ENCODE measurements at places on chromosomes 6 and 20.
A peak's percentile ranks its signal among the peaks of the same experiment; 100 is the strongest.

- DNase-seq: no peak
Observed at GRCh38 chr6:166633732-166634535, 6.9 kb upstream of the RPS6KA2 start.

GRCh38 chr6:1770968-1771723 is 161.4 kb downstream of the FOXC1 start:
- peak; percentile 20 for DNase-seq

DNA sequence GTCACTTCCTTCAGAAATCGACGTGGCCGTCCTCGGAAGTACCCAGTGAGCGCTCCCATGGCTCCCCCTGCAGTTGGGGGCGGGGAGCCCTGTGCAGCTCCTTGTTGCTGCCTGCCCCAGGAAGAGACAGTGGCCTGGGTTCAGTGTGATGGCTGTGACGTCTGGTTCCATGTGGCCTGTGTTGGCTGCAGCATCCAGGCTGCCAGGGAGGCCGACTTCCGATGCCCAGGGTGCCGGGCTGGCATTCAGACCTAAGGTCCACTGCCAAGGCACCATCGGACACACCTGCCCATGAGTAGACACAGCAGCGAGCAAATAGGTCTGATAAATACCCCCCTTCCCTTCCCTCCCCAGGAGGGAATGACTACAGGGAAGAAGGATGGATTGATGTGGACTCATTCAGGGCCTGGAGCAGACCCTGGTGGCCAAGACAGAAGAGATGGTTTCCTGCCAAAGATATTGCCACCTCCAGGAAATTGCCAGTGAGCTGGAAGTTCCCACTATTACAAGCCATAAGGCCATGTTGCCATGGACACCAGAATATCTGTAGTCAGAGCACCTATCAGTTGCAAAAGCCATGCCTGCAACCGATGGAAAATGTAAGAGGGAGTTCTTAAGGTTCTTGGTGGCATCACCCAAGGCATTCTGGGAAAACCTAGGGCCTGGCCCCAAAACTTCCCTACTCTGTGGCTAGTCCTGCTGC is 4.2 kb downstream of the TCF19 start:
- DNase-seq: no peak

DNA sequence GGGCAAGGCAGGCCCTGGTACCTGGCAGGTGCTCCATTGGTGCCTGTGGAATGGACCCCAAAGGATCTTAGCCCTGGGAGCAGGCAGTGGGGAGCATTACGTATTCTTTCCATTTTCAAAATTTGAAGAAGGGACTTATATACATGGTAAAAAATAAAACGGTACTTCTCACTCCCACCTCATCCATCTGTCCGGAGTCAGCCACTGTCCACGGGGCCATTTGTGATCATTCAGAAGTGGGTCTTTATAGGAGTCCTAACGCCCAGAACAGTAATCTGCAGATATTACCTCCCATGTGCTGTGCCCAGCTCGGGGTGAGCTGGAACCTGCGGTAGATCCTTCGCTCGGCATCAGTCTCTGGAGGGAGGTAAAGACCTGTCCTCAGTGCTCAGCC is 110.4 kb downstream of the SYCP2 start:
- DNase-seq: no peak

- no peak for DNase-seq
Observed at GRCh38 chr6:85126485-85127167, 323.3 kb upstream of the NT5E start.

DNA sequence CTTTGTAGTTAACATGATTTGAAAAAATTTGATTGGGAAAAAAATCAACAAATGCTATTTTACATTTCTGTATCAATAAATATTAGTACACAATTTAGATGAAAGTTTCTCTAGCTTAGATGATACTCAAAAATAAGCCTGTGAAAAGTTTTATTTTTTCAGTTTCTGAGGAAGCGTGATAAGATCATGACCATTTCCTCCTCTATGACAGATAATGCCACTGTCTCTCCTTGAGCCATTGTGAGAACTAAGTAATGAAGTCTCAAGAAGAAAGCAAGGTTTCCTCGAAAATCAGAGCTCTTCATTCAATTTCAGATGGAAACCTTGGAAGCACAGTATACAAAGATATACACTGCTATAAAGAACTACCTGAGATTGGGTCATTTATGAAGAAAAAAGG is 395.0 kb downstream of the HDGFL1 start:
- DNase-seq: no peak

- DNase-seq: no peak
Observed at GRCh38 chr6:132410830-132411229, 9.6 kb upstream of the MOXD1 start.

GRCh38 chr6:149160943-149161342 is 156.6 kb upstream of the TAB2 start:
- DNase-seq: no peak

GRCh38 chr6:140001005-140001404 is 626.6 kb upstream of the CITED2 start:
- no peak for DNase-seq

GRCh38 chr6:18100296-18100695 is 22.2 kb downstream of the NHLRC1 start:
- DNase-seq: no peak

DNA sequence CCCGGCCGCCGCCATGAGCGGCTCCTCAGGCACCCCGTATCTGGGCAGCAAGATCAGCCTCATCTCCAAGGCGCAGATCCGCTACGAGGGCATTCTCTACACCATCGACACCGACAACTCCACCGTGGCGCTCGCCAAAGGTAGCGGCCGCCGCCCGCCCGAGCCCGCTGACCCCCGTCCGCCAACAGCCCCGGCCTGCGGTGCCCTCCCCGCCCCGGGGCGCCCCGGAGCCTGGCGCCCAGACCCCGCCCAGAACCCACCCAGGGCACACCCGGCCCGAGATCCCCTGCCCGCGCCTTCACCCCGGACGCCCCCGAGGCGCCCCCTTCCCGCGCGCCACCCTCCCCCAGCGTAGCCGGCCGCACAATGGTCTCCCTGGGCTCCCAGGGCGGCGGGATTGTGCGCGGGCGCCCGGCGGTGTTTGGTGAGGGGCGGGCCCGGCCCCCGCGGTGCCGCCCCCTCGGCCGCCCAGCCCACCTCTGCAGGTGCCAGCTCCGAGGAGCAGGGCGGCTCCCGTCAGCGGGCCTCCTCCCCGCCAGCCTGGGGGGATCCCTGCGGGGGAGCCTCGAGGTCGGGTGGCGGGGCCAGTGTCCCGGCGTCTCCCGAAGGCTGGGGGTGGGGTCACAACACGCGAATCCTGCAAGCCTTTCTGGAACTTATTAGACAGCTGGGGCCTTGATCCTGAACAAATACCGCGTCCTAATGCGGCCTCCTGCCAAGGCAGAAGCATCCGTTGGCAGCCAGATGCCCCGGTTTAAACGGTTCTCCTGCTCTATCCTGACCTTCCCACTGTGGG is 577 bp downstream of the LSM14B start:
- DNase-seq: peak; percentile 73

GRCh38 chr6:154380741-154381140 is 24.1 kb upstream of the IPCEF1 start:
- DNase-seq: no peak

DNA sequence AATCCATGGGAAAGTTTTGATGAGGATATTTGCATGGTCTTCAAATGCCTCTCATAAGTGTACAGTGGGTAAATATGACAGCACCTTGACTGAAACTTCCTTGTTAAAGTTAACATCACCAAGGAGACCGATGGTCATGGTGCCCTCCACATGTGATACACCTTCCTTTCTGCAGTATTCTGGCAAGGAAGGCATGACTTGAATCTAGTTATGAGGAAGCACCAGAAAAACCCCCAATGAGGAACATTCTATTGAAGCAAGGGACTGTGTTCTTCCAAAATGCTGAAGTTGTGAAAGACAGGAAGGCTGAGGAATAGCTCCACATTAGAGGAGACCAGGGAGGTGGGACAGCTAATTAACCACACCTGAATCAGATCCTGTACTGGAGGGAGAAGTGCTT is 118.3 kb downstream of the SLC24A3 start:
- DNase-seq: no peak

- no peak for DNase-seq
Observed at GRCh38 chr6:80319196-80319595, 212.7 kb downstream of the BCKDHB start.

DNA sequence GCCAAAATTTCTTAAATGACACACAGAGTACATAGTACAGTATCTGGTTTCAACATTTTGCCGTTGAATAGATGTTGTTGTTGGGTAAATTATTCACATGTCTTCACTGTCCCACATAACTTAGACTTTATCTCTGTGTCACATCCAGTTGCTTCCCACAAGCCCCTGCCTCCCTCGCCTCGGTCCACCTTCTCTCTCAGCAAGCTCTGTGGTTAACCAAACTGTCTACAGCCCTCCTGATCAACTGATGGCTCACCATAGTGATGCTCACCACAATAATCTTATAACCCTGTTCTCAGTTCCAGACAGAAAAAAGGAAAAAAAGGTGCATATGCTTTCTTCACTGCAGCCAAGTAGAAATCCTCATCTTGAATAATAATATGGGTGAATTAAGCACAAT is 23.0 kb downstream of the IL17F start:
- DNase-seq: no peak

DNA sequence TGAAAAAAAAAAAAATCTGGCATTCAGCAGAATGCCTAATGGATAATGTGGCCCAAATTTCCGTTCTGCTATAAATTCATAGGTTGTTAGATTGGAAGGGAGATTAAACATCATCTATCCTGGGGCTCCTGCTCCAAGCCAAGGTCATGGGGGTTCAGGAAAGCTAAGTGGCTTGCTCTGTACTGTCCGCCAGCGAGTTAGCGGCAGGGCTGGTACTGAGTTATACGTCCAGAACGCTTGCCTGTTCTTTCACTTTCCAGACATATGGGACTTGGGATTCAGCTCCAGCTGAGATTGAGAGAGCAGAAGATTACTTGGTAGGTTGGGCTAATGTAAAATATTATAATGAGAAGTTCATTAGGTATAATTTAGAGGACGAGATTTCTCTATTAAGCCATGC is 858 bp downstream of the RWDD1 start:
- no peak for DNase-seq

DNA sequence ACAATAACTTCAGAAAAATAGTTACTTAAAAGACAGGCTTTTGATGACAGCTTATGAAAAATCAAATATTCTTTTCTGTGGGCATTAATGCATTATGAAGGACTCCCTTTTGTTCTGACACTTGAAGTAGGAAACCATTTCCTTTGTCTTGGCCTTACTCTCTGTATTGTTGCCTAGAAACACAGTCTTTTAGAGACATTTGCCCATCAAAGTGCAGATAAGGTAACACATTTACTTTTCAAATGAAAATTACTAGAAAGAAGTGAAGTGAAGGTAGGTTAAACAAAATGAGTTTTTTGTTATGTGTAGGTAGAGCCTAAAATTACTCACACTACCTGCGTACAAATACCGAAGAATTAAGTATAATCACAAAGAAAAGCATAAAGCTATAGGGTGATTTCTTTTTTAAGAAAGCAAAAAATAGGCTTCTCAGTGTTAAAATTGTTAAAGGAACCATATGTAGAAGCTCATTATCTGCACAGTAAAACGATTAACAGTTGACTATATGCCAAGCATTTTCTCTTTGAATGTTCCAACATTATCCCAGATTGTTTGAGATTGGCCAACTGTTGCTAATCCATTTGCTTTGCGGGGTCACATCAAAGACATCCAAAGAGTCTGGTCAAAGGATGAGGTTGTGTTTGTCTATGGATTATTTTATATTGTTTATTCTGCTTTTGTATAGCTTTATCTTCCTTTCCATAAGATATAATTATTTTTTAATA is 542.0 kb upstream of the RNF217 start:
- DNase-seq: no peak

DNA sequence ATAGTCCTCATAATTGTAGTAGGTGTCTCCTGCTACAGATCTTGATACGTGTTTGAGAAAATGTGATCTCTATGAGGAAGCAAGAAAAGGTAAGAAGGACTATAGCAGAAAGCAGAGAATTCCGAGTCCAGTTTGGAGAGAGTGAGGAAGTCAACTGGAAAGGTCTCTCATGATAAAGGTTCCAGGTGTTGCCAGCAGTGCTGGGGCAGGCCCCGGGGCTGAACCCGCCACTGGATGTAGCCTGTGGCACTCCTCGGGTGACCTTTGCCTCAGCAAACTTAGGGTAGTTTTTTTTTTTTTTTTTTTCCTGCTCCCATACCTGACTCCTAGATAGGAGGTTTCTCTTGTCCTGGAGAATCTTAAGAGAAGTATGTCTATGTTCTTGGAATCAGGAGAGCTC is 62.8 kb downstream of the FAM120B start:
- no peak for DNase-seq

- DNase-seq: no peak
Observed at GRCh38 chr6:129908356-129908755, 47.2 kb upstream of the TMEM244 start.

DNA sequence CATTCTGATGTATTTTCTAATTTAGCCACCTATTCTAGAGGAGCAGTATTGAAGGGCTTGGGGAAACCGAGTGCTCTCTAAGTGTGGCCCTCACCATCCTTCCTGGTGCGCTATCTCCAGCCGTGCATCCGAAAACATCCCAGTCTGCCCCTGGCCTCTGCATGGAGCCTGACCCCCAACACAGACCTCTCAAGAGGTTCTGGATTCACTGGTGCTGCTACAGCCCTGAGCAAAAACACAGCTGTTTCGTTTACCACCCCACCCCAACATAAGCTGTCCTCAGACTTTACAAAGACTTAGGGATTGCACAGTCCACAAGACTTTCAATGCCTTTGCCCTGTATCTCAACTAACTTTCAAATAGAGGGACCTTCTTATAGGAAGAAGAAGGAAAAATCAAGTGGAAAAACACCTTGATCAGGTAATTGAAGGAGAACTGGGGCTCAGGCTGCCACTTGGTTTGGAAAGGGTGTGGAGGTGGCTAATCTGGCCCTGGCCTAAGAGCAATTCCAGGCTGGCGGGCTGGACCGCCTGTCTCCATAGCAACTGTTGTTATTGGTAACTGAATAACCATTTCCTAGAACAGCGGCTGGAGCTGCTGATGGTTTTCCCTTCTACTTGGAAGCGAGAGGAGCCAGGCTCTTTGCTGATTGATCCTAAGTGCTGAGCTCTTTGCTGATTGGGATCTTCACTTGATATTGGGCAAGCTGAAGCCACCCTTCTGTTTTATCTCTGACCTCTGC is 90.2 kb upstream of the TOX2 start:
- no peak for DNase-seq

DNA sequence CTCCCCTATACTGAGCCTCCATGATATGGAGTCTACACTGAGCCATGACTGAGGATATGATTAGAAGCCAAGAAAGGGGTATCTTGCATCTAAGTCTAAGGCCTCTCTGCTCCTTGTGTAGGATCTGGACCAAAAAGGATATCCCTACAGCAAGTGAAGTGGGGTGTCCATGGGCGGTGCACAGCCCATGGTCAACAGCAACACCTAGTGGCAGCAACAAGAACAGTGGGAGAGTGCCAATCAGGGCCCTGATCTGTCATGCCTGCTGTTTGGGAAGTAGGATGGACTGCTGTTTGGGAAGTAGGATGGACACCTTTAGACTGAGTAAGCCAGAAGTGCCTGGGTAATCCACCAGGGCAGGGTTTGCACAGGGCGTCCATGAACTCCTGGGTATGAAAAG is 22.4 kb downstream of the PTGIS start:
- no peak for DNase-seq

Data from CD8-positive, alpha-beta T cell (primary cell).